ENCODE measurements at places on chromosomes 11 and 22.

GRCh38 chr11:69295995-69296889, 2.3 kb downstream of the MYEOV start:
- no peak for DNase-seq

DNA sequence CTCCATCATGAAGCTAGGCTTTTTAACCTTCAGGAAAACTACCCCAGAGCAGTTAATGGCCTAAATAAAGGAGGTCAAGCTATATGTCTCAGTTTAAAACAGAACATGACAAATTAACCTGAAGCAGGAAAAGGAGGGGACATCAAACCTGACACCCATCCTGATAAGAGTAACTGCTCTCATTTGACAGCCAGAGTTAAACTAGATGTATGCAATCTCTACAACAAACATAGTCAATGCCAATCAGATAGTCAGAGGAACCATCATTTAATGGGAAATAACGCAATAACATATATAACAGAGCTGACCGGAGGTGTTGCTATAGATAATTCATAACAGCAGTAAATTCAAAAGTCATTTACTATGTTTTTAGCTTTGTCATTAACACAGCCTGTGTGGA, 3.1 kb downstream of the ZNF202 start:
- no peak for DNase-seq

- no peak for DNase-seq
Measured at GRCh38 chr11:26276798-26277424, 55.0 kb upstream of the ANO3 start.

GRCh38 chr11:15228331-15228849, 113.7 kb downstream of the INSC start:
- DNase-seq, result no peak

DNA sequence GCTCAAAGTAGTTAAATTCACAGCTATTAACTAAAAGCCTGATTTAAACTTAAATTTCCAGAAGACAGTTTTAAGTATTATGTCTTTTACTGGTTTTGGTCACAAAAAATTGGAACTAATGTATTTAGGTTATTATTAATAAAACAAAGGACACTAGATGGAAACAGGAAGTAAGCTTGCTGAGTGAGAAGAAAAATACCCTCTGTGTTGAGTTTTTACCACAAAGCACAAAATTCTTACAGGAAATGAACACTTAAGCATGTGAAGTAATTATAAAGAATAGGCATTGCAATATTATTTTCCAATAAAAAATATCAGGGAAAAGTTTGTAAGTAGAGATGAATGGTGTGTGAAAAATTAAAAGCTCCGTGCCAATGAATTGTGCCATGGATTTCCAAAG, 46.3 kb downstream of the PIK3C2A start:
- DNase-seq, result no peak

DNA sequence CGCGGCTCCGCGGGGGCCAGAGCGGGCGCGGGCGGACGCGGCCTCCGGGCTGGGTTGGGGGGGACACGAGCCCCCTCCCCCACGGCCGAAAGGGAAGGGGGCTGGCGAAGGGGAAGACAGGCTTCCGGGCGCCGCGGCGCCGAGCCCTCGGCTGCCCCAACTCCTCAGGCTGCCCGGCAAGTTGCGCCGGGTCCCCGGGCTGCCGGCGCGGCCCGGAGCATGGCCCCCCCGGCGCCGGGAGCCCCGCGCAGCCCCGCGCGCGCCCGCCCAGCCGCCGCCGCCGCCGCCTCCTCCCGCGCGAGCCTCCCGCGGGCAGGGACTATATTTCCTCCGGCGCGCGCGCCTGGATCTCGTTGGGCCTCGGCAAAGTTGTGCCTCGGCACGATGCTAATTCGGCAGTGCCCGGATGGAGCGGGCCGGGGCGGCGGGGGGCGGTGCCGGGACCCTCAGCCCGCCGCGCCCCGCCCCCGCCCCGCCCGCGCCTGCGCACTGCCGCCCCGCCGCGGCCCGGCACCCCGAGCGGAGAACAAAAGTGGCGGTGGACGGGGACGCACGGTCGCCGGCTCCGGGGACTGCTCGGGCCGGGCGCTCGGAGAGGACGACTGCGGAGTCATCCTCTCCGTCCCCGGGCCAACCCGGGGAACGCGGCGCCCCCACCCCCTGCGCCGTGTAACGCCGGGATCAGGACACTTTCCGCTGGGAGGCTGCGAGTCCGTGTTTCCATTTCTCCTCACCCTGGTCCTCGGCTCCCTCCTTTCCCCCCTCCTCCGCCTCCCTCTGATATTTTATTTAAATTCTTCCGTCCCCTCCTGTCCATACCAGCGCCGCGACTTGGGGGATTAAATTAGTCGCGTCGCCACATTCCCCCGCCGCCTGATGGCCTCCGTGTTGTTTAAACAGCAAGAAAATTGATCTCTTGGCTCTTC, at the start of gene PHF21B:
Gene PHF21B, minus strand, starts transcription at position 400 of the 926 bp plus-strand sequence. CDS start 456 bp downstream, outside the sequence.
- DNase-seq, result no peak

- DNase-seq, result no peak
Measured at GRCh38 chr22:38347181-38347943, 30.1 kb upstream of the CSNK1E start.

DNA sequence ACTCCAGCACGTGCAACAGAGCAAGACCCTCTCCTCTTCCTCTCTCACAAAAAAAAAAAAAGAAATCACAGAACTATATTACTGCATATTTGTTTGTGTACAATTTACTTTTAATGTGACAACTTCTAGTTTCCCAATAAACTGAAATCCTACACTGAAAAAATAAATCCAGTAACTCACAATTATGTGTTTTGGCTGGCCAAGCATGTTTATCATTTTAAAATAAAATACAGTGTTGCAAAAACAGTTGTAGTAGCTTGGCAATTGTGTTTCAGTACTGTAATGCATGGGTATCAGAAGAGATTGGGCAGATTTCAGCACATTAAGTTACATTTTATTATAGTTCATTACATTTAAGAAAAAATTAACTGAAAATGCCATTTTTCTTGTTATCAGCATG, 344.9 kb downstream of the ETS1 start:
- no peak for DNase-seq

GRCh38 chr11:118689503-118689851, 10.0 kb upstream of the TREH start:
- DNase-seq, result no peak

DNA sequence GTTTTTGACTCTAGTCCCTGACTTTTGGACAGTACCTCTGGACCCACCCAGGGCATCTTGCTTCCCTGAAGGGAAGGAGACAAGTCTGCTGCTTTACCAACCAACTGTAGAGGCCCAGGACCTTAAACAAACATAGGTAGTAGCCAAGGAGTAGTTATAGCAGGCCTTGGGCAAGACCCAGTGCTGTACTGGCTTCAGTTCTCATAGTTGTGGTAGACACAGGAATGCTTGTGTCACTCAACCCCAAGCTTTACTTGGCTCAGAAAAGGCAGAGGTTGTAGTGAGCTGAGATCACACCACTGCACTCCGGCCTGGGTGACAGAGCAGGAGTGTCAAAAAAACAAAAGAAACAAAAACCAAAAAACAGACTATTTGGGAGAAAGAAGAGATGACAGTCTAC, 21.3 kb upstream of the OR52M1 start:
- no peak for DNase-seq
